ENCODE measurements at places on chromosomes 3 and 15. TPM values are rescaled to one million over a fixed set of nuclear protein-coding genes. Genes with fewer than 3 reads are reported as not detected.

DNA sequence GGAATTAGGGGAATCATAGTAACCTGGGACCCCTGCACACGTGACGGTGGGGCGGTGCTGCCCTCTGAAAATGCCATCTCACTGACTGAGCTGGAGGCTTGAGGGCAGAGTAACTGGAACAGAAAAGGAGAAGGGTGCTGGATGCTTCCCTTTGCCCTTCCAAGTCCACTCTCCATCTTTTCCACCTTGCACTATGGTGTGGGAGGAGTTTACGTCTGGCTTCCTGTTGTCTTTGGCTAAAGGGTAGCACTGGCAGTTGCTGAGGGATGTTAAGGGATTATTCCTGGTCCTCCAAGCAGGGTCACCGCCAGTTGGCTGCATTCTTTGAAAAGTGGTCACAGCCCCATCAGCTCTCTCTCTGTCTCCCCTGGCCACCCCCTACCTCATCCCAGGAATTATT lies 129.4 kb upstream of the SNTN start:
- no peak for ATAC-seq

DNA sequence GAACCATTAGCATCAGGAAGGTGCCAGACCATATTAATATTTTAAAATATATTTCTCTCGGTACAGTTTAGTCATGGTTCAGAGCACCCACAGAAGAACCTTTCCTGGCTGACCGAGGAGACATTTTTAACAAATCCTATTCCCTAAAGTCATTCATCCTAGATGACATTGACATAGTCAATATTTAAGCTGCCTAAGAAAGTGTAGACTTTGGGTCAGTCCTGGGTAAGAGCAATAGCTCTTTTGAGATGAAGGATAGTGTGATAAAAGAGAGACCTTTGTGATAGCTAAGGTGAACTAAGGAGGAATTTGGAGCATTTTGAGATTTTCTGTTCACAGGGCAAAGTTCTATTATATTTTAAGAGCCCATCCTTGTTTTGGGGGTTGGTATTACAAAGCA lies 47.5 kb downstream of the ZNF609 start:
- no peak for ATAC-seq

DNA sequence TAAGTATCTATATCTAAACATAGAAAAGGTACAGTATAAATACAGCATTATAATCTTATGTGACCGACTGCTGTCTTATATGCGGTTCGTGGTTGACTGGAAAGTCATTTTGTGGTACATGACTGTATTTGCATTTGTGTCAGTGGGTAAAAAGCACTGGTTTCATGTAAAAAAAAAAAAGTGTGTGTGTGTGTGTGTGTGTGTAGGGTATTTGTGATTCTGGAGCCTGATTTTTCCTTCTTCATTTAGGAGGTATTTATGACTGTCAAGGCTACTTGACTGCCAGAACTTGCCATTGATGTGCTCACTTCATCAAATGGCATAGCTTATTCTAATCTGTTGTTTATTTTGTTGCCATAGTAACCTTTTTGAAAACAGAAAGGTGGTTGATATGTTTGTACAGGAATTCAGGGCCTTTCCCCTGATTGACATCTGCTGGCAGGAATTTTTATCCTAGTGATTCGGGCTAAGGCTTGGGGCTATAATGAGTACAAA lies 63.2 kb downstream of the AKAP13 start:
- peak; percentile 93 for ATAC-seq

DNA sequence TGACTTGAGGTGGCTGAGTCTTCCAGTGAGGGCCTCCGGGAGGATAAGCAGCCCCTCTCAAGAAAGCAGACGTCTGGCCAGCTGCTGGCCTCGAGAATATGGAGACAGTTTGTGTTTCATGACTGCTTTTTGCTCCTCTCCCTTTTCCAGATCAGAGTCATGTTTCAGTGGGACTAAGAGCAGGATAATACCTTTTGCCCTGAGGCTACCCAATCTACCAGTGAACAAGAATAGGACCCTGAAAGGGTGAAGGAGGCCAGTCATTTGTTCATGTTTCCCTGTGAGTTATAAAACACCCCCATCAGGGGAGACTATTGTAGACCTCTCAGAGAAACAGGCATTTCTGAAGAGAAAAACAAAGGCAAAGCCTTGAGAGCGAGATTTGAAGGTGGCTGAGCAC lies 137.4 kb downstream of the RYR3 start:
- ATAC-seq, result no peak

GRCh38 chr15:46556559-46557379 lies 921.9 kb downstream of the SQOR start:
- no peak for ATAC-seq

DNA sequence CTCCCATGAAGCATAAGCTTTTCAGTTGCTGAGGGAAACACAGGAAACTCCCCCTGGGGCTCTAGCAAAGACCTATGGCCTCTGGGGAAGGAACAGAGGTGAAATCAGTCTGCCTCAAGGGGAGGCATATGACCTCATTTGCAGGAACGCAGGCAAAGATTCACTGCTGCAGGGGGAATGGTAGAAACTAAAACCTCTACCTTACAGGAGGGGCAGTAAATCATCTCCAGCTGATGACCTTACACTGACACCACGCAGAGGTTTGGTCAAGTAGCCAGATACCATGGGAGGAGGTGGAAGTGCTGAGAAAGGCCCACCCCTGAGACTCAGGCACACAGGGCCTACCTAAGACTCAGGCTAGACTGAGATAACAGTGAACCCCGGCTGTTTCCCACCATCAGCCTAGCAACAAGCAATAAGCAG lies 81.1 kb downstream of the RAD18 start:
- ATAC-seq, result no peak

DNA sequence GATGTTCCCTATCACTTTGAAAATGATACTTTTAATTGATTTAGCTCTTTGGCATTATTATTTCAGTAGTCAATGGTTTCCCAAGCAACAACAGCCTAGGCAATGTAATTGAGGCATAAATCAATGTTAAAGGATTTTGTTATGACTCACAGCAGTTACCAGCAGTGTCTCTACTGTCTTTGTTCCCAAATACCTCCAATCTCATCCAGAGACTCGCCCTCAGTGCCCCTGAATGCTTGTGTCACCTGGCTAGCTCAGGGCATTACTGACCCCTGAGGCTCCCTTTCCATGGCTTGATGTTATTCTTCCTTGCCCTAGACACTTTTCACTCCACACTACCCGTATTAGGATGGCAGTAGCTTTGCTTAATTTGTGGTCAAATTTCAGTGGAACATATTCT lies 227.2 kb downstream of the SQOR start:
- no peak for ATAC-seq

DNA sequence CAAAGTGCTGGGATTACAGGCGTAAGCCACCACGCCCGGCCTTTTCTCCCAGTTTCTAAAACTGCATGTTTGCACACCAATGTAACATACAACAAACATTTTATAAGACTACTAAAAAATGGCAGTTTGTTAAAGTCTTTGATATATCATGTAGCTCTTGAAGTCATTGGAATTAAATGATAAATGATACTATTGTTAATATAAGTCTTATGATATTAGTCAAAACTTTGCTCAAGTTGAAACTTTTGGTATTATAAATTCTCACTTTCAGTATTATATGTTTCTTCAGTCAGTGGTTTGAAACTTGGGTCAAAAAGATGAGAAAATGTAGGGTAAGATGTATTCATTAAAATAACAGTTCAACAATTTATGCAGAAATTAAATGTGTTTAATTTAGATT lies 117.6 kb upstream of the TBL1XR1 start:
- ATAC-seq, result peak; percentile 83

DNA sequence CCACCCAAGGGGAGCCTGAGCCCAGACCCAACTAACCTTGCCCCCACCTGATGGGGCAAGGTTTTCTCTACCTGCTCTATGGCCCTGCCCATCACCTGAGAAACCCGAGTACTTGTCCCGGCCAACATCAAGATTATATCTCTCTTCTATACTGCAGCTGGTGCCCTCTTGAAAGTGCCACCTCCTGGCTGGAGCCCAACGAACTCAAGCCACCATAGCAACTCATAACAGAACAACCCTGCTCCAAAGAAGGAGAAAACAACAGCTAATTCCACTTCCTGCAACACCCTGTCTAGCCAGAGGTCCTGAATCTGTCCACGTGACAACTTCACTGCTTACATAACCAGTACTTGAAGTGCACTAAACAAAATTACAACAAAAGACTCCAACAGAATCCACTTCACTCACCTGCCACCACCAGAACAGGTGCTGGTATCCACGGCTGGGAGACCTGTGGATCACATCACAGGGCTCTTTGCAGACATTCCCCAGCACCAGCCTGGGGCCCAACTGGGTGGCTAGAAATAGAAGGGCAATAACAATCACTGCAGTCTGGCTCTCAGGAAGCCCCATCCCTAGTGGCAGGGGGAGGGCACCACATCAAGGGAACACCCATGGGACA lies 49.2 kb downstream of the PIERCE2 start:
- no peak for ATAC-seq

DNA sequence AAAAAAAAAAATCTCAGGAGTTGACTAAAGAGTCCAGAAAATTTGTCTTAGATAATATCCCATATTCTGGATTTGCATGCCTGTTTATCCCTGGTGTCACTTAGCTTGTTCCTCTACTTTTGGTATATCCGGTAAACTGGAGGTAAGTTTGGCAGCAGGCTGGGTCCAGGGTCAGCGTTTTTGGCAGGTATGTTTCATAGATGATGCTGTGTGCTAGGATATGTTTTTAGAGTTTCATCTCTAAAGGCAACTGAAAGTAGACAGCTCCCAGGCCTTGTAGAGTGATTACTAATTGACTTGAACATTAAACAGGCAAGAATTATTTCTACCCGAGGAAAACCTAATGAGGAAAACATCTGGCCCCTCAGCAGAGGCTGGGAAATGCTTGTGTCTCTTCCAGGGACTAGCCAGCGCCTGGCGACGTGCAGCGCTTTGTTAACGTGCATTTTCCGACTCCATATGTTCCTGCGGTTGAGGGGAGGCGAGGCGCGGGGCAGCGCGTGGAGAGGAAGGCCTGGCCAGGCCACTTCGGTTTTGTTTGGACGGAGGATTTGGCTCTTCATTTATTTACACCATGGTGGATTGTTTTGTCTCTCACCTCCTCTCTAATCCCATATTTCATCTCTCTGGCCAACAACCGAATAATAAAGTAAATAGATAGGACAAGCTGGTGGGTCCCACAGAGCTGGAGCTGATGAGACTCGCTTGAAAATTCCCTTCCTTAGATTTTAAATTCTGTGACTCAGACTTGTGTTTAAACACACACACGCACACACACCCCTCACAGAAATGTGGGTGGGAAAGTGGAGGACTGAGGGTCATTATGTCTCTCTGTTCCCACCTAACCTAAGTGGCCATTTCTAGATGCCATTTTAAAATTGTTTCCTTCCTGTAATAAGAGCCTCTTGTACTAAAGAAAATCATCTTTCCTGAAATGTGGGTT lies 65.3 kb downstream of the ASB7 start:
- ATAC-seq, result no peak

MME gene
- total RNA-seq, result not detected

DNA sequence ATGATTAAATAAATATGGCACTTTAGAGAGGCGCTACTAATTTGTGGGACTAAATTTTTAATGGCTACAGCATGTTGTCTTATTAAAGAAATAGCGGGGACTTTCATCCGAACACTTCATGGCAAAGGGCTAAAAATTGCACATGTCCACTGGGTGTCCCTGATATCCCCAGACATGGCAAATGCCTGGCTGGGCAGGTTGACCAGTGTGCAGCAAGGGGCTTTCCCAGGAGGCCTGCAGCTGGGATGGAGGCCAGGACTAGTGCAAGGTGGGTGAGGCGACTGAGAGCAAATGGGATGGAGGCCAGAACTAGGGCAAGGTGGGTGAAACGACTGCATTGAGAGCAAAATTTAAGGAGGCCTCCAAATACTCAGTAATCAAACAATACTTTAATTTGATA lies 167.4 kb upstream of the SMAD3 start:
- no peak for ATAC-seq

GRCh38 chr15:65951007-65951406 lies 81.7 kb downstream of the RAB11A start:
- no peak for ATAC-seq

DNA sequence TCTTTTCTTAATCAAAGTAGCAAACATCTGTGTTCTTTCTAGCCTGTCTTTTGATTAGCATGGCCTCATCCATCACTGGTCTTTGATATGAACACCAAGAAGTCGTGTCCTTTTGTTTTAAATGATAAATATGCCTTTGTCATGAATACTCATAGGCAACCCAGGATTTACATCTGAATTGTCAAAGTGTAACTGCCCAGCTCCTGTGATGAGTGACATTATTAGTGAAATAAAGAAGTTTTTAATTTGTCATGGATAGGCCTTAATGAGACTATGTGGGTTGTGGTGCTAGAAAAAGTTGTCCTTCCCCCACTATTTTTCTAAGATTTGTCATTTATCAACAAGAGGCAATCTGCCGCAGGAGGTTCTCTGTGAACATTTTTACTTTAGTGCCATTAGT lies 150.0 kb downstream of the CDIN1 start:
- no peak for ATAC-seq

- no peak for ATAC-seq
Measured at GRCh38 chr3:127524296-127524896, 66.1 kb downstream of the TPRA1 start.

C3orf38 gene
- total RNA-seq, result 29.6 TPM

DNA sequence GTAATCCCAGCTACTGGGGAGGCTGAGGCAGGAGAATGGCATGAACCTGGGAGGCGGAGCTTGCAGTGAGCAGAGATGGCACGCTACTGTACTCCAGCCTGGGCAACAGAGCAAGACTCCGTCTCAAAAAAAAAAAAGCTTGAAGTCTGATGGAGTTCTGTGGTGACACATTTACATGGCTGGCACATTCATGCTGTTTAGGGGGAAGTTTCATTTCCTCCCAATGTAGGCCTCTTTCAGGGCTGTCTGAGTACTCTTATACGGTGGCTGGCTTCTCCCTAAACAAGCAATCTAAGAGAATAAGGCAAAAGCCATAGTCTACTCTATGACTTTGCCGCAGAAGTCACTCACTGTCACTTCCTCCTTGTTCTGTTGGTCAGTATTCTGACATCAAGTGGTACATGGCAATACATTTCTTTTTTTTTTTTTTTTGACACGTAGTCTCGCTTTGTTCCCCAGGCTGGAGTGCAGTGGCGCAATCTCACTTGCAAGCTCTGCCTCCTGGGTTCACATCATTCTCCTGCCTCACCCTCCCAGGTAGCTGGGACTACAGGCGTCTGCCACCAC lies 41.2 kb downstream of the OIP5 start:
- ATAC-seq, result no peak

DNA sequence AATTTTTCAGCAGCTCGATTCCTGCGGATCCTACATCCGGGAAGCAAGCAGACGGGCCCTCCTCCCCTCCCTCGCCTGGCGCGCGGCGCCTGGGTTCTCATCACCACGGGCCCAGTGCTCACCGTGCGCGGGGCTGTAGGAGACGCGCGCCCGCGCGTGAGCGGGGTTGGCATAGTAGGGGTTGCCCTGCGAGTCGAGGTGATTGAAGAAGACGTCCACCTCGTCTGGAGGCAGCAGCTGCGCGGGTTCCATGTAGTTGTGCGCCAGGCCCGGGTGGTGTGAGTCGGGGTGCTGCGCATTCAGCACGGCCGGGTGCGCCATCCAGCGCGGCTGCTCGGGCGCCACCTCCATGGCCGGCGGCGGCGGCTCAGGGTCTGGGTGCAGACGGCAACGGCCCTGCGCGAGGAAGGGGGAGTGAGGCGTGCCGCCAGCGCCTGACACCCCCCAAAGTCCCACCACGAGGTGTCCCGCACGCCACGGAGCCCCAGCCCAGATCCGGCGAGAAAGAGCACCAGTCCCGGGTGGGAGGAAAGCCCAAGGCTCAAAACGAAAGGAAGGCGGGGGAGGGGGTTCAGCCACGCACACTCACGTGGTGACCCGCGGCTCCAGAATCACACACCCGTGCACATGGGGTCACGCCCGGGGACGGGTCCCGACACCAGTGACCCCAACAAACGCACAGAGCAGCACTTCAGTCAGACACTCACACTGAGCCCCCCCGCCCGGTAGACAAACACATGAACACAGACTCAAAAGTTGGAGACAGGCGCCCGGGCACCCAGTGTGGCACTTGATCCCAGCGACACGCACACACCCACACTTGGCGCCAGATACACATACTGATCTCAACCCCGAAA lies 6.1 kb downstream of the GATA2 start:
- no peak for ATAC-seq

Data from activated T-helper 17 cell treated with anti-CD3 and anti-CD28 coated beads, Interleukin-2, amount 50 U/mL, for 72 hours (primary cell).